ENCODE measurements at places on chromosomes 5 and 9. TPM values are rescaled to one million over a fixed set of nuclear protein-coding genes. Genes with fewer than 3 reads are reported as not detected.

DNA sequence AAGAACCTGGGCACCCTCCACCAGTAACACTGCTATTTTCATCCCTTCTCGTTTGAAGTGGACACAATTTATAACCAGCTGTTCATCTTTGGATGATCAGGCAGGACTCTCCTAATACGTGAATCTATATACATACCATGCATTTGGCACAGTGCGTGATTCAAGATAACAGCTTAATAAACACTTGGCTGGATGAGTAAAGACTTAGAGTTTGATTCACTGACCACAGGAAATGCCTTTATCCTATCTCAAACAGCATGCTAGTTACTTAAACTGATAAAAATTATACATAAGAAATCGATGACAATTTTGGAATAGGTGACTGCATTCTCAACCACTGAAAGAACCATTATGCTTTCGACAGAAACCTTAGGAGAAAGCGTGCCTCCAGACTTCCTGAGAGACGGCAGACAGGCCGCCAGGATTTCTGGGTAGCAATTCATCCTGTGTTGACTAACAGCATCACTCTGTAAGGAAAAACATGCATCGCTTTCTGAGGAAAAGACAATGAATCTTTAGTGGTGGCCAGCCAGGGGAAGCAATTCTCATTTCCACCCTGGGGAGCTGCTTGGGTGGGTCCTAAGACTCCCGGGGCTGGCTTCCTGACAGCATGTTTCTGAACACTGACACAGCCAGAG, 9.7 kb downstream of the MRPL36 start:
- DNase-seq: no peak

Gene GLE1
- 34.2 TPM for polyA plus RNA-seq

- no peak for DNase-seq
These were observed 2.2 kb downstream of the ZNF366 start for GRCh38 chr5:72505016-72505415.

Gene TNC
- polyA plus RNA-seq: 323 TPM

Gene MARVELD2
- polyA plus RNA-seq: 30.5 TPM

Gene SLC6A18
- 0.53 TPM for polyA plus RNA-seq

DNA sequence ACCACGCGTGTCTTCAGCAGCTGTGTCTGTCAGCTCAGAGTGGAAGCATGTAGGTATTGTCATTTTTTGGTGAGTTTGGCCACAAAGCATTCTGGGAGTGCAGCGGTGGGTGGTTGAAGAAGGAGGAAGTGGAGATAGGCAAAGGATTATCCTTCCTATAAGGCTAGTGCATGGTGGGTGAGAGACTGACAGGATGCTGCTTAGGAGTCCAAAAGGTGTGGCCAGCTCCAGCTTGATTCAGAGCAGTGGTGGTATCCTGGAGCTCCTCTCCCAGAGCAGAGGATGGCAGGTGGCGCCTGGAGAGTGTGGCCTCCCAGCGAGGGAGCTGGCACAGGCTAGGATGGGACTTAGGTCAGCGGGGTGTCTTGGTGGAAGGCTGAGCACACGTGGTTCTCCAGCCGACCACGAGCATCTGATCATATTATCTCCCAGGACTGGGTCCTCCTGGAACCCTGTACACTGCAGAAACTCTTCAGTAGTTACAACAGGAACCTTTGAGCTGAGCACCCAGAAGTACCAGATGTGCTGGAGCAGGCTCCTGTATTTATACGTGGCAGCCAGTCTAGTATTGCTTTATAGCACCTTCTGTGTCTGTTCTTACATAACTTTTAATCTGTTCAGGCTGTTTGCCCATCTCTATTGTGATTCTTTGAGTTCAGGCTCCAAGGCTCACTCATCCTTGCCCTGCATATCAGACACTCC, 29.6 kb downstream of the MAML1 start:
- no peak for DNase-seq

Gene RUSC2
- 15.0 TPM for polyA plus RNA-seq

Gene DOLPP1
- polyA plus RNA-seq: 20.2 TPM

DNA sequence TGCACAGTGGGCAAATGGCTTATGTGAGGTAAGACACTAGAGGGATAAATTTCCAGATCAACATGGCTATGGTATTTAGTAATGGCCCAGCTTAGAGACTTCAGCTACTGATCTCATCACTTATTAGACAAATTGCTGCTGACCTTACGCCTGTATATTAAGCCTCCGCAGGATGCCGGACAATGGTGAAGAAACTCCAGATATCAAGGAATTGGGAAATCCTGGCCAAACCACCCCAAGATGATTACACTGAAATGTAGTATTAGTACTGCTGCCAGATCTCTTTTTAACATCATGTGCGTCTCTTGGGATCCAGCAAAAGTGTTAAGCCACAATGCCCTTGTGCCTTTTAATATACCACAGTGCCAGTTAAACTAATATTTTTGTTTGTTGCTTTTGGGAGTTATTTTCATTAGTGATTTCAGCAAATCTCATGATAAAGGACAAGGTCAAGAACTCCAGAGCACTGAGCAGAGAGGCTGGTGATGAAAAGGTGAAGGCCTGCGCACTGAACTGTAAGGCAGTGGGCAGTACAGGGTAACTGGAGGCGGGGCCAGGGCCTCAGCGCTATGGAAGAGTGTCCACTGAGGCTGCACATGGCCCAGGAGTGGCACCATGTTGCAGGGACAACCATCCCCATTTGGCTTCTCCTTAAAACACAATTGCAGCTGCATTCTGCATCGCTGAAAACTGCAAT, 32.5 kb downstream of the TSTD2 start:
- no peak for DNase-seq

DNA sequence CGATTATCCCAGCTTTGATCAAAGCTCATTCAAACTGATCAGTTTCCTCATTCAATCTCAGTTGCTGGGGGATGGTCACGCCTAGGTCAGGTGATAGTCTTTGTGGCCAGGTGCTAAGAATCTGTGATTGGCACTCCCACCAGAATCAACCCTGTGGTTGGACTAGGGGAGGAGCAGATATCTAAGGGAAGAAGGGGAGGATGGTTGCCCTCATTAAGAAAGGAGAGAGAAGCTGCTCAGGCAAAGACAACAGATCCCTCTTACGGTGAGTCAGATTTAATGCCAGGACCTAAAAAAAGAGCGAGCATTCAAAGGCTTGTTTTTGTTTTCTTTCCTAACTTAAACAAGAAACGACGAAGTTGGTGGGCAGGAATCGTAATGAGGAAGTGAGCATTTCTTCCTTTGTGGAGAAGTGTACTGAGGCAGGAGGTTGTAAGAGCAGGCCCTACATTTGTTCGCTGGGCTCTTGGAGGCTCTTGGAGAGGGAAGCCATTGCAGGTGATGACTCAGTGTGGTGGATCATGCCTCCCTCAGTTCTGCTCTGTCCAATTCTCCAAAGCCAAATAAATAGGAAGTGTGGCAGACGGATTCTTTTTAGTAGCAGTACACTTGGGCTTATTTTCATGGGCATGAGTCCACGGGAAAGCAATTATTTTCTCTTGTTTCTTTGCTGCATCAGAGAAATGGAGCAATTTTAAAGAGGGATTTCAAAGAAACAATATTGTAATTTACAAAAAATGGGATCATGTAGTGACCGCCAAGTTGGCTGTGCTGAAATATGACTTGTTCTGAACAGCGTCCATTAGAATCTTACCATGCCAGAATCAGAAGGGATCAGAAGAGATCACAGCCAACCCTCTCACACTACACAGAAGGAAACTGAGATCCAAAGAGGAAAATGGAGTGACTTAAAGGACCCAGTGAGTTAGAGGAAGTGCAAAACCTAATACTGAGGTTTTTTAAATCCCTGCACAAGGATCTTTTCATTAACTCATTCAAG, 18.7 kb upstream of the TGFBR1 start:
- no peak for DNase-seq

DNA sequence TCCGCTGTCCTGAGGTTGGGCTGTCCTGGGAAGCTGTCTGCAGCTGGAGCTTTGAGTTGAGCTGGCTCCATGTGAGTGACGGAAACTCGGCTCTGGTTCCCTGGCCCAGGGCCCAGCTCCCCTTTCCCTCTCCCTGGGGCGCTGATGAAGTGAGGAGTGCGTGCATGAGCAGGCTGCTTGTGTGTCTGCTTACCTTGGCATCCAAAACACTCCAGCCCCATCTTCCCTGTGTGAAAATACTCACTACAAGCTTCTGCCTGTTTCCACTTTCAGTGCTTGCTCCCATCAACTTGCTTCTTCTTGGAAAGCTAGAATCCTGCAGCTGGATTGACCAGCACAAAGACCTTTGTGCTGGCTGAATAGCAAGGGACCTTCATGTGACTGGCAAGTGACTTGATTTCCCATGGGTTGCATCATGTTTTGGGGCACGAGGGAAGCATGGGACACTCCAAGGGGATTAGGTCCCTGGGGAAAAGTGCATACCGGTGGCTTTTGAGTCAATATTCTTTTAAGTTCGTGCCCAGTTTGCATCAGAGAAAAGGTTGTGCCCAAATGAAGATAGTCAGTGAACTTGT, 198.1 kb downstream of the GADD45G start:
- no peak for DNase-seq

GRCh38 chr9:99735041-99735440, 86.6 kb upstream of the NR4A3 start:
- no peak for DNase-seq

Data from left kidney (tissue), 8 donors.